Stimulated activated CD8-positive, alpha-beta memory T cell treated with anti-CD3 and anti-CD28 coated beads, Interleukin-4, amount 100 ng/mL, for 1 hour (primary cell): ENCODE measurements at places on chromosomes 16 and 17.

DNA sequence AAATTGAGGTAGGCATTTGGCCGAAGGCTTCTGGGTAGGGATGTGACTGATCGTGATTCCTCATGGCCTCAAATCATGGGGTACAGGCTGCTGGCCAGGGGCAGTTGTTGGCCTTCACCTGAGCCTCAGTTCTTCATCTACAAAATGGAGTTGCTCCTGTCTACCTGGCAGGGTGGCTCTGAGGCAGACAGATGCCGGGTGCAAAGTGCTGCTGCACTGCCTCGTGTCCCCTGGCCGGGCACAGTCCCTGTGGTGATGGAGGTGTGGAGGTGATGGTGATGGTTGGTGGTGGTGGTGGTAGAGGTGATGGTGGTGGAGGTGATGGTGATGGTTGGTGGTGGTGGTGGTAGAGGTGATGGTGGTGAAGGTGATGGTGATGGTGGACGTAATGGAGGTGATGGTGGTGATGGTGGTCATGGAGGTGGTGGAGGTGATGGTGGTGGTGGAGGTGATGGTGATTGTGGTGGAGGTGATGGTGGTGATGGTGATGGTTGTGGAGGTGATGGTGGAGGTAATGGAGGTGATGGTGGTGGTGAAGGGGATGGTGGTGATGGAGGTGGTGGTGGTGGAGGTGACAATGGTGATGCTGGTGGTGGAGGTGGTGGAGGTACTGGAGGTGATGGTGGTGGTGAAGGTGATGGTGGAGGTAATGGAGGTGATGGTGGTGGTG lies 52.6 kb downstream of the RNF213 start:
- DNase-seq = no peak

- no peak for DNase-seq
These were observed 2.5 kb upstream of the CLTC start for GRCh38 chr17:59617156-59617732.

DNA sequence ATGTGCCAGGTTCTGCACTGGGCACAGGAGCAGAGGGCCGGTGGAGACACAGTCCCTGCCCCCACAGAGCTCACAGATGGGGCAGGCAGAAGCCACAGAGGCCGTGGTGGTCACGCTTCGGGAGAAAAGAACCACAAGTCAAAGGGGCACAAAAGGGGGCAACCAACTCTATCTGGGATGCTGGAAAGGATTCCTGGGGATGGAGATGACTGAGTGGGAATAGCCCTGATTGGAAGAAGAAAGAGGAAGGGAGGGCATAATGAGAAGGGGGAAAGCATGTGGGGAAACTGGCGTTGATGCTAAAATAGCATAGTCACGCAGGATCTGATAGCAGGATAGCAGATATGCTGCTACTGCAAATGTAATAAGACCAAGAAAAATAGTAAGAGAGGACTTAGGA lies 69.7 kb downstream of the VAT1L start:
- no peak for DNase-seq

DNA sequence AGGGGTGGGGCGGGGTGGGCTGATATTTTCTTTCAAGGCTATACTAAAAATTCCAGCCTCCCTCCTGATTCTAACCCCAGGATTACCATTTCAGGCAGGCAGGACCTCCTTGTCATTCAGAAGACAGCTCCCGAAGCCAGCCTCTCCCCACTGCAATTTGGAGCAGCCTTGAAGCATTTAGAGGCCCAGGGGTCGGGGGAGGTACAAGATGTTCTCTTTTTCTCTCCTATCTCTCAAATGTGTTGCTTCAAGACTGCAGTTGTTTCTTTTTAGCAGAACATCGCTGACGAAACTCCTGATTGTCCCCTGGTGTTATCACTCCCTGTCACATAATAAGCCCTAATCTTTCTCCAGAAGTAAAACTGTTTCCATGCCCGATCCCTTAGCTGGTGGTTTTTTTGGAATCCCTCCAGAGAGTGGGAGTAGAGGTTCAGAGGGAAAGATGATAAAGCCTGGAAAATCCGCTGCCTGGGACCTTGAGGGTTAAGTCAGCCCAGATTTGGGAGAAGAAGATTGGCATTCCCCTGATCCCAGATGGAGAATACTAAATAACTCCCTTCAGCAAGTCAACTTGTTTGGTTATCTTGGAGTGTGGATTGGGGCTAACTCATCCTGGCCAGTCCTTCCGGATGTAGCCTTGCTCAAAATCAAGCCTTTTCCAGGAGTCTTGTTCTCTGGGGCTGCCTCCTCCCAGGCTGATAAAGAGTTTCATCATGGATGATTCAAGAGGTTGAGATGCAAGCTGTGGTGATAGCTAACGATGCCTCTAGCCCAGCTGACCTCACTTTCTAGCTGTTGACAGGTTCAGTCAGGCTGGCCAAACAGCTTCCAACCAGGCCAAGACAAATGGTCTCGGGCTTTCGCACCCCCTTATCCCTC lies 71.3 kb downstream of the SOX9 start:
- DNase-seq = no peak

- no peak for DNase-seq
These were observed 776 bp downstream of the LRRC75A start for GRCh38 chr17:16491131-16491702.

GRCh38 chr16:89502081-89502843 lies 5.9 kb upstream of the SPG7 start:
- DNase-seq = no peak

DNA sequence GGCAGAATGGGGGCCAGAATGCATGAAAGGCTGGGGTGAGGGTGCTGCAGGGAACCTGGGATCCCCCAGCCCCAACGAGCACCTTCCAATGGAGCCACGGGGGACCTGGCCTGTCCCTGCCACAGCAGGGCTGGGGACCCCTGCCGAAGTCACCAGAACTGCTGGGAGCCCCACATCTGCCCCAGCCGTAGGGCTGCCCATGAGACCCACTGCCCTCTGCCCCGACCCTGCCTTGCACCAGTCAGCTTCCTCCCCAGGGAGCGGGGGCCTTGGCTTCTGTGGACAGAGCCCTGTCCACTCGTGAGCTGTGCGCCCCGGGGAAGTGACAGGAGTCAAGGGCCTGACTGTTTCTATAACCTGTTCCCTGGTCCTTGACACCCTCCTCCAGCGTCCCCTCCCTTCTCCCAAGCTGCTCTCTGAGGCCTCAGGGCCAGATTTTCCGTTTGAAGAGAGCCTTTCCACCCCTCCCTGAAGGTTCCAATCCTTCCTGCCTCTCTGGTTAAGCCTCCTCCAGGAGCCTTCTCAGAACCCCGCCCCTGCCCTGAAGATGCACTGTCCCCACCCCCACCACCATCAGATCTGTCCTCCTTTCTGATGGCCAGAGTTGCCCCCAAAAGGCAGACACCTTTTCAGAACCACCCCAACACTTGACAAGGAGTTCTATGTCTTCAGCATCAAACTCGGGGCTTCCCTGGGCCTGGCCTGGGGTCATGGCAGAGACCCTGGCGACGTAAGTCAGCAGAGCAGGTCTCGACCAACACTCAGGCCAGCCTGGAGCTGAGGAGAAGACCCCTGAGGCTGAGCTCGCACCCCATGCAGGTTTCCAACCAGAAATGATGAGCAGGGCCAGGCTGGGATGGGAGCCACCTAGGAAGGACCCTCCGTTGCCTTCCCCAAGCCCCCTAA lies 10.7 kb upstream of the PRR29 start:
- no peak for DNase-seq

GRCh38 chr17:14428648-14429029 lies 127.8 kb downstream of the HS3ST3B1 start:
- DNase-seq = no peak

GRCh38 chr16:9791556-9791955 lies 390.7 kb downstream of the GRIN2A start:
- DNase-seq = no peak

DNA sequence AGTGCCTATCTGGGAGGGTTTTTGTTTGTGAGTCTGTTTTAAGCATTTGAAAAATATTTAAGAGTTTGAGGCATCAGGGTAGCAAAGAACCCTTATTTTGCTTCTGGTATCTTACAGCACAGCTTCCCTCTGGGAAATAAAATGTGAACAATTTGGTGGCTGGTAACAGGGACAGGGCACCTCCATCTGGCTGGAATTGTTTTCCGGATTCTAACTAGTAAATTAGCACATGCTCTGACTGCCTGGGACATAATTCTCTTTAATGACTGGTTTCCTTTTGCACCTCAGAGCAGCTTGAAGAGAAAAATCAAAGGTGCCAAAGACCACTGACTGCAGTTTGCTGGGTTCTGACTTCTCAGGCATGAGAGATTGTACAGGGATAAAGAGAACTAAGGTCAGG lies 469.1 kb downstream of the GRIN2A start:
- no peak for DNase-seq

GRCh38 chr17:28244446-28244845 lies 74.6 kb upstream of the TMEM97 start:
- no peak for DNase-seq

DNA sequence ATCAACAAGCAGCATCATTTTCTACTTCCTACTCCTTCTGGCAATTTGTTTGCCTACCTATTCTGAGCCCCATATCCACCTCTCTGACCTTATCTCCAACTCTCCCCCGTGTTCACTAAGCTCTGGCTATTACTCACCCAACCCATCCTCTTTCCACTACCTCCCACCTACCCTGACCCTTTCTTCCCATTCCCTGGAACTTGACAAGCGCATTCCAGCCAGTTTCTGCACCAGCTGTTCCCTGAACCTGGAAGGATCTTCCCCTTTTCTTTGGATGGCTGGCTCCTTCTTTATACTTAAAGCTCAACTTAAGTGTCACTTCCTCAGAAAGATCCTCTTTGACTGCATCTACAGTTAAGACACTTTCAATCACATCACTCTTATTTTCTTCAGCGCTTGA lies 2.2 kb downstream of the DCUN1D3 start:
- no peak for DNase-seq

DNA sequence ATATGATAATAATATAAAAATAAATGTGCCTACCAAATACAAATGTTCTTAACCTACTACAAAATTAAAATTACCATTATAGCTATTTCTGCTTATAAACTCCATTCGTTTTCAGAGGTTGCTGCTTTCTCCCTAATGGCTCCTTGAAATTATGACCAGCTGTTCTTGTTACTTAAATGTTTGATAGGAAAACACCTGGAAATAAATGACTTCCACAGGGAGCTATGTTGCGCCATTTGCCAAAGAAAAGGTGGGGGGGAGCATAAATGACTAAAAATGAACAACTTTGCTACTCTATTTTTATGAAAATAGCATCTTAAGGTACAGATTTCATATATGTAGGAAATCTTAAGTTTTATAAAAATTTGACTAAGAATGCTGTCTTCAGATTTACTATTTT lies 157.5 kb upstream of the MON1B start:
- DNase-seq = no peak

GRCh38 chr17:15742051-15742795 lies 10.1 kb downstream of the TBC1D26 start:
- DNase-seq = no peak

GRCh38 chr17:33481652-33482051 lies 188.6 kb upstream of the ASIC2 start:
- no peak for DNase-seq

- no peak for DNase-seq
These were observed 140.0 kb downstream of the IRF8 start for GRCh38 chr16:86038926-86039310.

DNA sequence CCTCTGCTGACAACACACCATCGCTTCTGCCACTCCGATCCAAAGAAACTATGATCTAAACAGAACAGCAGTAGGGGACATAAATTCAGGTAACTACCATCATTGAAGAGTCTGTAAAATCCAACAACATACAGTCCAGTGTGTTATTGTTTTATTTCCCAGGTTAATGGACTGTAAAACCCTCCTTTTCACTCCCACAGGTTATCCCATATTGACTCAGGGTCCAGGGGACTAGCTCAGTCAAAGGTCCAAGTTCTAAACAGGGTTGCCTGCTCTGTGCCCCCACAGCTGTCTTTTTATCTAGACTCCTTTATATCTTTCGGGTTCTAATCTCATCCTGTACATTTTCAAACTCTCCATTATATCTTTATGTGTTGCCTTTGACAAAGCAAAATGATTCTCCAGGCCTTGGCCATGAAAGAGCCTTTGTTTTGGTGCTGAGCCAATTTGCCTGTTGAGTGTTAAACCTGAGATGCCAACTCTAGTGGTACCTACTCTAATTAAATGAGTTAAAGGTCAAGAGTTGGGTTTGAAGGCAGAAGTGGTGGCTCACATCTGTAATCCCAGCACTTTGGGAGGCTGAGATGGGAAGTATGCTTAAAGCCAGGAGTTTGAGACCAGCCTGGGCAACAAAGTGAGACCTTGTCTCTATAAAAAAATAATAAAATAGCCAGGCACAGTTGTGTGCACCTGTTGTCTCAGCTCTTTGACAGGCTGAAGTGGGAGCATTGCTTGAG lies 80.5 kb downstream of the SNX11 start:
- no peak for DNase-seq

GRCh38 chr17:39755554-39756379 lies 18.0 kb downstream of the GRB7 start:
- DNase-seq = no peak

DNA sequence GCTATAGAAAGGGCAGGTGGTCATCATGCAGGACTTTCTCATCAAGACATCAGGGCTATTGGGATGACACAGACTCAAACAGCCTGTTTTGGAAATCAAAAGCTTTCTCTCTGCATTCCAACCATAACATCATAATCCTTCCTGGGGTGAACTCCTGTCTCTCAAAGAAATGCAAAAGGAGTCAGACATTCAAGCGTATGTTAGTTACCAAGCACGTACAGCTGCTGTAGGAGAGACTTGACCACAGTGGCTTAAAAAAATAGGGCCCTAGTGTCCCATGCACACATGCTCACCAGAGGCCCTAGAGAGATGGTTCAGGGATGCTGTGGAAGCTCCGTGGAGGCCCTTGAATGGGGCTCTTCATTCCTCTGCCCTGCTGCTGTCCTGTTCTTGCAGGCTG lies 24.6 kb upstream of the FOXF1 start:
- no peak for DNase-seq

GRCh38 chr16:17252064-17252463 lies 218.7 kb downstream of the XYLT1 start:
- DNase-seq = no peak

GRCh38 chr16:1989209-1990100 lies at the start of gene SYNGR3:
Gene SYNGR3 (plus strand): TSS chr16:1989970. CDS start chr16:1990103, 133 bp downstream.
- DNase-seq = no peak

- no peak for DNase-seq
These were observed 1469.5 kb upstream of the GOT2 start for GRCh38 chr16:60203525-60204124.

DNA sequence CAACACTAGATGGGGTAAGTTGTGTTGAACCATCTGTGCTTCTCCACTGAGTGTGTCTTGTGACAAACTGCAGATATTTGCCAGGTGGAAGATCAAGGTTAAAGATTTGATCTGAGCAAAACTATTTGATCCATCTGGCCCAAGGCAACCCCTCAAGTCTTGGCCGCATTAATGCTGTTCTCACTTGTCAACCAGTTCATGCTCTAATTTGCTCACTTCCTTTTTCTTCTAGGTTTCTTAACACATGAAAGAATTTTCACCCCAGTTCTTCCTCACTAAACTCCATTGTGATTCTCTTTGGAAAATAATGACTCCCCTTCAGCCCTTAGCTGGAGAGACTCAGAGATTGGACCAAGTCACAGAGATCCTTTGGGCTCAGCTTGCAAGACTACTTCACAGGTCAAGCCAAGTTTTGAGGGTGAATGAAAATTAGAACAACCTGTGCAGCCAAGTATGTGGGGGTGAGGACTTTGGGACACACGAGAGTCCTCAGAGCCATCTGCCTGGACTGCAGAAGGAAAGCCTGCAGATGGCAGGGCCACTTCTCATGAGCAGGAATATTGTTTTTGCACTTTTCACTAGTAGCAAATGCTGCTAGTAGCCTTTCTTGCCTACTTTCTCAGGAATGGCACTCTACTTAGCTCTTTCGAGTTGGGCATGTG lies 166.5 kb downstream of the AXIN2 start:
- no peak for DNase-seq

GRCh38 chr17:82826956-82827355 lies 12.9 kb downstream of the ZNF750 start:
- no peak for DNase-seq

GRCh38 chr16:13120557-13120956 lies 219.2 kb downstream of the SHISA9 start:
- no peak for DNase-seq
